CD4-positive, alpha-beta memory T cell (primary cell): ENCODE measurements at places on chromosomes 4 and X.

DNA sequence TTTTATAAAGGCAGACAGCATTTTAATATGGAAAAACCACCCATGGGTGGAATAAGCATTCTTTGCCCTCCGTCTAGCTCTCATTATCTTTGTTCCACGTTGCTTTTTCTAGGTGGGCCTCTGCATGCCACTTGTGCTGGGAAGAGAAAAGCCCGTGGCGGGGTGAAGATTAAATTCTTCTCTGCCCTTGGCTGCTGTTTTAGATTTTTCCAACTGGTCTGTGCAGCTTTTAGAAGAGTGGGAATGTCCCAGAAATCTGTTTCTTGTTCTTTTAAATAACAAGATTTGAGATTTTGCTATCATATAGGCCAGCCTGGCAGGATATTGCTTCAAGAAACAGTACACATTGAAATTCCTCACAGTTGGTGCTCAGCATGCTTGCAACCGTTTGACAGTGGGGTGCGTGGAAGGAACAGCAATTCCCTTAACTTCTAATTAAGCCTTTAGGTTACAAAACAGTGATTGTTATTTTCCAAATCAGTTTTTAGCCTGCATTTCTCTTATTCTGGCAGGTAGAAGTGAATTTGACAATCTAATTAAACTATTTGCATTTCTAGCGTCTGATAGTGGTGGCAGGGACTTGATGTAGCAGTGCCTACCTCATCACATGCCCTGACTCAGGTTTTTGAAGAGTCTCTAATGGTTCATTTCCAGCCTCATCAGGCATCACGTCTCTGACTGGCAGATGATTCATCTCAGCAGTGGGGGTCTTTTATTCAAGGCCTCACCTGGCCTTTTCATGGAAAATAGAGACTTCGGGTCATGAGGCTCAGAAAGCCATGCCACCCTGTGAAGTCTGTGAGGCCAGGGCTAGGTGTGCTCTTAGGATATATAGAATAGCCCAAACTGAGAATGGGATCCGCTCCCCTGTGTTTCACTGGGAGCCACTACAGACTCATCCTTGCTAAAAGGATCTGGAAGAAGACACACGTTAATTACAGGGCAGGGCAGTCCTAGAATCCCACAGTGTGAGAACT is 50.8 kb downstream of the PPEF1 start:
- no peak for DNase-seq

GRCh38 chrX:78922754-78923153 is 22.4 kb upstream of the P2RY10 start:
- no peak for DNase-seq

DNA sequence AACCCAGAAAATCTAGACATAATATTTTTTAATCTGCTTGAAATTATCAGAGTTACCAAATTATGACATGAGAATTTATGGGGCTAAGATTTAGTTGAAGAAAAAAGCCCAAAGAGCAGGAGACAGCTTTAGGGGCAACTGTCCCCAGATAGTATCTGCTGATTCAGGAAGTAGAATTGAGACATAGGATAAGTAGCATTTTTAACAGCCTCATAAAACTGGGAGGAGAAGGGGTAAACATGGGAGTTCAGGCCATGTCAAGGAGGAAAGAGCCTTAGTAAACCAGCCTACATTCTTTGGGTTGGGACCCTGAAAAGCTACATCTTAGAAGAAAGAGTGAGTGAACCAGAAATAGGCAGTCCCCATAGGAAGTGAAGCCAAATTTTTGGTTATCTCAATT is 9.7 kb upstream of the RAB28 start:
- no peak for DNase-seq

GRCh38 chrX:37578045-37578444 is 6.6 kb downstream of the LANCL3 start:
- no peak for DNase-seq

DNA sequence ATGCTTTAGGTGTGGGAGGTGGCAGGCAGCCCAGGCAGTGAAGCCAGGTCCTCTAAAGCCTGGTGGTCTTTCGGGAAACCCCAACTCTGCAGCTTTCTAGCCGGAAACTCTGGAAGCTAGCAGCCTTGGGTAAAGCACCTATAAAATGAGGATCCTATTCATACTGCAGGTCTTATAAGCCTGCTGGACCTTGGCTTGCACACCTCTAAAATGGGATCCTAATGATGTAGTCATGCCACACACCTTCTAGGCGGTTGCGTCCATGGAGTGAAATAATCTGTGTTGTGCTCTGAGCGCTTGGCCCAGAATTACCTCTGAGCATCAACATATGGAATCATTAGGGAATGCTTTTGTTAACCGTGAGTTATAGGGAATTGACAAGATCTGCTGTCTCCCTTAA is 36.0 kb upstream of the STS start:
- no peak for DNase-seq

- DNase-seq = no peak
Observed at GRCh38 chr4:76858319-76858718, 39.6 kb downstream of the SOWAHB start.

GRCh38 chr4:130110189-130110588 is 1014.2 kb downstream of the C4orf33 start:
- DNase-seq = no peak

- DNase-seq = no peak
Observed at GRCh38 chr4:101277671-101278070, 69.7 kb downstream of the PPP3CA start.

- no peak for DNase-seq
Observed at GRCh38 chr4:107468812-107469211, 251.2 kb downstream of the PAPSS1 start.

- no peak for DNase-seq
Observed at GRCh38 chr4:12519426-12519825, 964.7 kb downstream of the RAB28 start.

DNA sequence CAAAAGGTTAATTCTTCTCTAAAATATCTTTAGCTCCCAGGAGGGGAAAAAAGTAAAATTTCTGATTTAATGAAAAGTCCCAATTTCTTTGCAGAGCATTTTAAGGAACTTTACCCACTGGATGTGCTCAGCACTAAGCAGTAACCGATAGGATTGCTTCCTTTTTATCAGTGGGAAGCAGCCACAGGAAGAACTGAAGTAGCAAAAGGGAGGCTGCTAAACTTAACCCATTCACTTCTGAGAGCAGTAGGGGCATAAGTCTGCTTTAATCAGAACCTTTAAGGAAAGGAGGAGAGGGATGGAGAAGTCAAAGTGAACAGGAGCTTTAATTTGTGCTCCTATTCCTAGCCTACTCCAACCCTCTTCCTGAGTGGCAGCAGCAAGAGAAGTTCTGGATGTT is at the start of gene F8:
Gene F8, minus strand, starts transcription at position 139 of the 400 bp plus-strand sequence. CDS start 171 bp downstream, outside the sequence.
- no peak for DNase-seq
